ENCODE measurements at places on chromosomes 16 and 17. TPM values are rescaled to one million over a fixed set of nuclear protein-coding genes. Genes with fewer than 3 reads are reported as not detected.

The C16orf54 gene
- not detected for total RNA-seq

The RNU2-1 gene
- 4,679 TPM for total RNA-seq

The PPP1R27 gene
- not detected for total RNA-seq

The RAC3 gene
- total RNA-seq, result 35.4 TPM

The PRM3 gene
- total RNA-seq, result not detected

The NTN1 gene
- 0.18 TPM for total RNA-seq

Data from endothelial cell of umbilical vein (primary cell).